ENCODE measurements at places on chromosomes 4 and X.

GRCh38 chr4:56289934-56290333, 97.4 kb downstream of the AASDH start:
- DNase-seq = no peak

- no peak for DNase-seq
These were observed 144.4 kb downstream of the NHS start for GRCh38 chrX:17519358-17519757.

GRCh38 chr4:2812612-2813354, 19.9 kb downstream of the SH3BP2 start:
- DNase-seq = no peak

DNA sequence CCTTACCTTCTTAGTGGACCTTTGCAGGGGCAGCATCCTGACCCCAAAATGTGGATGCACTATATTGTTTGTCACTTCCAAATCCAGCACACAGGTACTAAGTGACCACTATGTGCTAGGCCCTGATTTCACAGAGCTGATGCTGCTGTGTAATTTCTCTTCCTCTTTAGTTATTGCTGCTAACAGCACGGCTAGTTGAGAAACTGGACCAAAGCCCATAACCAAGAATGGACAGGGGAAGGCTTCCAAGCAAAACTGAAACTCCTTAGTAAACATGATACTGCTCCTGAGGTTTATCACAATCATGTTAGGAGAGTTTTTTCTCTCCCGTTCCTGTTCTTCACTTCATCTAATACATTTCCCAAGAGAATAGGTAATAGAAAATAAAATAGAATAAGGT, 172.9 kb upstream of the TTC29 start:
- DNase-seq = no peak

- no peak for DNase-seq
These were observed 31.5 kb downstream of the NALF2 start for GRCh38 chrX:69535661-69536060.

- no peak for DNase-seq
These were observed 16.0 kb downstream of the RTL3 start for GRCh38 chrX:78643096-78643495.

GRCh38 chr4:36288731-36289426, 7.5 kb downstream of the DTHD1 start:
- DNase-seq = no peak

DNA sequence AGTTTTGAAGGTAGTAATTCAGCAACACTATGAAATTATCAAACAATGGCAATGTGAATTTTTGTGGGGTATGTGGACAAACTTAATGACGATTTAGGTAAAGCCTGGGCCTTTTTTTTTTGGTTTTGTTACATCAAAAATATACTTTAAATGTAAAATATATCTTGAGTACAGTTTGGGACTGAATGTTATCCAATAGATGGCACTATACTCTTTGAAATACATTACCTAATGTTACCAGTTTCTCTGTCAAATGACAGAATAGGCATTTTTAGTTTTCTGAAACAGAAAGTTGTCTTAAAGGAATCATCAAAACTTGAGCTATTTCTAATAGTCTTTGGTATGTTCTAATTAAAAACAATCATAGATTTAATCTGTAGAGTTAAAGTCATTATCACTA, 1651.9 kb downstream of the C4orf33 start:
- DNase-seq = no peak

DNA sequence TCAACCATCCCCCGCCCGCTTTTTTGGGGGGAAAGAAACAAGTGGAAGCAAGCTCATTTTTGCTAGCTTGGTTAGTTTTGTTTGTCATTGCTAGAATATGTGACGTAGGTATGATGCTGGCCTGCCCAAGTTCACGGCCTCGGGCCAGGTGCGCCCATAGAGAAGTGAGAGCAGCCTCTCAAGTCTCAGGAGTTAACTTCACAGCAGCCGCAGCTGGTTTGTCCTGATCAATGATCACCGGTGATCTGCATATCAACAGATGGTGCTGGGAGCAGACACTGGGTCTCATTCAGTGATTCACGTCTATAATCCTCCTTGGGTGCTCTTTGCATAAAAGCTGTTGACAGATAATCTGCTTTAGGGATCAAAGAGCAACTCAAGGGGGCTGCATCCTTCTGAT, 50.1 kb downstream of the ENPP6 start:
- no peak for DNase-seq

DNA sequence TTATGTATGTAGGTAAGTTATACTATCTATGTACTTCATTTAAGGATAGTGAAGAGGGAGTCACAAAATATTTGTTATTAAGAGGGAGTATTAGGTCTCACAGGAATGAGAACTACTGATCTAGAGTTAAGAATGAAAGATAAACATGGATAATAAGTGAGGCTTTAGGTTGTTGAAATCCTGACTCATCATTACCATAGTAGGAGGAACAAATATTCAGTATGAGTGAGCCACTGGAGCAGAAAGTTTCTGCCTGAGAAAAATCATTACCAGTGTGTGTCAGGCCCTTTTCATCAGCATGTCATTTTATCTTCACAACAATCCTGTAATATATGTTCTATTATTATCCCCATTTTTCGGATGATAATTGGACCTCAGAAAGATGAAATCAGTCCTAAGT, 27.2 kb upstream of the IGSF1 start:
- DNase-seq = no peak

DNA sequence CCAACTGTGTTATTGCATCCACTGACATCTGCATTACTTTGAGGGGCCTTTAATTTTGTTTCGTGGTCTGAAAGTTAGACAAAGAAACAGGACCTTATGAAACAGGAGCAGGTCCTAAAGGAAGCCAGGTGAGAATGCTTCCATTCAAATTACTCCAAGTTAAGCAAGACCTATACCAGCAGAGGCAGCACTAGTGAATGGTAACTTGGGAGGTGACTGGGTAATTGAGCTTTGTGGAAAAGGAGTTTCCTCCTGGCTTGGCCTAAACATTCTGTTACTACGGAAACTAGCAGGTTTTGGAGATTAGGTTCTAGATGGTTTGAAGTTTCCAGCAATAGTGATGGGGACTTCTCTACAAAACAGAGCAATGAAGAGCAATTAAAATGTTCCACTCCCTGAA, 173.5 kb downstream of the NKX6-1 start:
- DNase-seq = no peak

GRCh38 chr4:47494124-47494430, 9.0 kb downstream of the ATP10D start:
- DNase-seq = no peak

GRCh38 chr4:151991001-151991883, 230.4 kb upstream of the GATB start:
- no peak for DNase-seq

DNA sequence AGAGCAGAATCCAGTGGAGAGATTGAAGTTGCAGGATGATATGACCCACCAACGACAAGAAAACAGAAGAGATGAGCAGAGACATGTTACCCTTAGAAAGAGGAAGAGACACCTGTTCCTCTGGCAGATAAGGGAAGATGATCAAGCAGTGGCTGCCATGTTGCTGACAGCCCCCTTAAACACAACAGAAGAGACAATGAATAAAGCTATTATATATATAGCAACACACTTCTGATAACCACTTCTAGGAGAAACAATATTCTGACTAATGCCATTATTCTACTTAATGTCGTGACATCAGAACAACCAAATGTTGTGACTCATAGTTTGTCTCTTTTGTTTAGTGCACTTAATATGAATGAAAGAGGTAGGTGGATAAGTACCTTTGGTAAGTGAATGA, 44.9 kb downstream of the SH3RF1 start:
- DNase-seq = no peak

- DNase-seq = no peak
These were observed 795.4 kb upstream of the DIAPH2 start for GRCh38 chrX:95889279-95889678.
